Right cardiac atrium (tissue), 5 donors: ENCODE measurements at places on chromosomes 11 and 22. TPM values are rescaled to one million over a fixed set of nuclear protein-coding genes. Genes with fewer than 3 reads are reported as not detected.

- no peak for DNase-seq
These were observed 6.9 kb upstream of the SYT8 start for GRCh38 chr11:1827931-1828330.

DNA sequence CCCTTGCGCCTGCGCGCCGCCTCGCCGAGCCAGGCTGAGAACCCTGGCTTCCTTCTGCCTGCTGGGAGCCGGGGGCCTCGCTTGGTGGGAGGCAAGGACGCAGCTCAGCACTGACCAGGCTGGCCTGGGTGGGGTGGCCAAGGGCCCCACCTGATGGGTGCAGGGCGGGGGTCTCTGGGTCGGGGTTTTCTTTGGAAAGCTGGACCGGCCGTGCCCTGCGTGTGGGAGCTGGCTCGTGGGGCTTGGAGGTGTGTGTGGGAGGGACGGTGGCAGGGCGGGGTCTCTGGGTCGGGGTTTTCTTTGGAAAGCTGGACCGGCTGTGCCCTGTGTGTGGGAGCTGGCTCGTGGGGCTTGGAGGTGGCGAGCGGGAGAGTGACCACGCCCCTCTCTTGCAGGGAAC lies 6.2 kb downstream of the GRAMD4 start:
- DNase-seq, result no peak

DNA sequence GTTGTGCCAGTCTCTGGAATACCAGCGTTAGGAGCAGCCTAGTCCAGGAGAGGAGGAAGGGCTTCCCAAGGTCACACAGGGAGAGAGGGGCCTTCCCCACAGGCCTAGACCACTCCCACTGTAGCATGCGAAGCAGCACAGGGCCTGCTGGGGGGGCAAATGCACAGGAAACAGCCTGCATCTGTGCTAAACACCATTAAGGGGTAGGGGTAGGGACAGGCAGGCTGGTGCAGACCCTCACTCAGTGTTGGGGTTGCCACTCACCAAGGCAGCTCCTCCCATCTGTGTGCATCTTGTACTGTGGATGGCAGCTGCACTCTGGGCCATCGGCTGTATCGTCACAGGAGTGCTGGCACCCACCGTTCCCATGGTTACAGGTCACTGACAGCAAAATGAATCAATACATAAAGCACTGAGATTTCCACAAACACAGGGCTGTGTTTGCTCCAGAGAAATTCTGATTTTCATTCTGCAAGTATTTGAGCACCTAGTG lies 24.9 kb downstream of the SCUBE2 start:
- DNase-seq, result no peak

- no peak for DNase-seq
These were observed 104.3 kb upstream of the LDLRAD3 start for GRCh38 chr11:35839368-35840161.

DNA sequence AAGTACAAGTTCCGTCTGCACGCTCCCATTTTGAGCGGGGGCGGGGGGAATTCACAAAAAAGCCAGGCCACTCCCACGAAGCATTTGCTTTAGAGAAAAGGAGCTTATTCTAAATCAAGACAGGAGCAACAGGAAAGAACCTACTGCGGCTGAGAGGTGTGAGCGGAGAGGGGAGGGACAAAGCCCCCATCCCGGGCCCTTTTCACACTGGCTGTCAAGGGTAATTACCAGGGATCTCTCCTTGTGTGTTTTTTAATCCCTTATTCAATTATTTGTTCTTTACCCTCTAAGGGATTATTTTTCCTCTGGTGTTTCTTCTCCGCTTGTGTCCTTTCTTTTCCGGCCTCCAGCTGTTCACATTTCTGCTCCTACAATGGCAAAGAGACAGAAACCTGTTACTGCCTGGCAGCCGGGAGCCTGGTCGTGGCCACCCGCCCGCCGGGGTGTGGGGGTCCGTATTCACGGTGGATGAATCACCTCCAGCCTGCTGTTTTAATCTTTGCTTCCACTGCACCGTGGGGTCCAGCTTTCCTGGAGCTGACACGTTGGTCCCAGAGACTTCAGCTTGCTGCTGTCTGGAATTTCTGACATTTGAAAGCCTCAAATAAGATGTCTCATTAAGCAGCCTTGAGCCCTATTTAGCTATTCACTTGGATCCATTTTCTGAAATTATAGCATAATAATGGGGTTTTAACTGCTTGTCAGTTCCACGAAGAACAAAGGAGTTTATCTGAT lies 61.4 kb upstream of the FADD start:
- DNase-seq, result no peak

DNA sequence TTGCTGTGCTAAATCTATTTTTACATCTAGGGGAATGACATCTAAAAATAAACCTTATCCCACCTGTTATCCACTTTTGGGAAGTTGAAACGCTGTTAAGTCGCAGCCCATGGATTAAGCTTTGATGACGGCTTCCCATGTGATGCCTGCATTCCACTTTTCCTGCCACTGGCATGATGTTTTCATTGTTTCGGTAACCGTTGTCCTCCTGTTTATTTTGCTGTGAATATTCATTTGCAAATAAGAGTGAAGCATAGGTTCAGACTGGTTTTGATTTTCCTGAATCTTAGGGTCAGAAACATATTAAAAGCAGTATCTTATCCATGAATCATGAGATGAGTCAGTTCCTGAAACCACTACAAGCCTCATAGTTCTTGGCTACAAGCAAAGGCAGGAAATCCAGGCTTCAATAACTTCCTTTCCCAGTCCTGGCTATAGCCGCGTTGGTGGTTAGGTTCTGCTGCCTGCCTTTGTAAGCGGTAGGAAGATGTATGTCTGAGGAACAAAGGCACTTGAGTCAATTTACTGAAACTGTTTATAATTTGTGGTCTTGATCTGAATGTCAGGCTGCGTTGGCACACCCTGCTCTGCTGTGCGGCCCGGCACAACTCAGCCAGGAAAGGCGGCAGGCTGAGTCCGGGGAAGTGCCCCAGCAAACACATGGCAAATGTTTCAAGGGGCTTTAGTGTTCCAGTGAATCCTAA lies 19.4 kb downstream of the TEAD1 start:
- peak; percentile 65 for DNase-seq

DNA sequence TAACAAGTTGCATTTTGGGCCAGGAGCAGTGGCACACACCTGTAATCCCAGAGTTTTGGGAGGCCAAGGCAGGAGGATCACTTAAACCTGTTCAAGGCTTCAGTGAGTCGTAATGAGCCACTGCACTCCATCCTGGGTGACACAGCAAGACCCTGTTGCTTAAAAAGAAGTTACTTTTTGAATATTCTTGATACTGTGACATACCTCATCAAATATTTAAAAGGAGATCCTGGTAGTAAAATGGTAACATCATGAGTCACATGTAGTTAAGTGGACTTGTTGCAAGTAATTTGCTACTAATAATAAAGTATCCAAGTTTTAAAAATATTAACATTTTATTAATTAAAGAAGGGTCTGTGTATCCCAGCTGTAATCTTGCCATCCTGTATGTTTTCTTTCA lies 18.3 kb downstream of the HMGXB4 start:
- no peak for DNase-seq

- DNase-seq, result no peak
These were observed 17.1 kb downstream of the MUC6 start for GRCh38 chr11:1019321-1019910.

DNA sequence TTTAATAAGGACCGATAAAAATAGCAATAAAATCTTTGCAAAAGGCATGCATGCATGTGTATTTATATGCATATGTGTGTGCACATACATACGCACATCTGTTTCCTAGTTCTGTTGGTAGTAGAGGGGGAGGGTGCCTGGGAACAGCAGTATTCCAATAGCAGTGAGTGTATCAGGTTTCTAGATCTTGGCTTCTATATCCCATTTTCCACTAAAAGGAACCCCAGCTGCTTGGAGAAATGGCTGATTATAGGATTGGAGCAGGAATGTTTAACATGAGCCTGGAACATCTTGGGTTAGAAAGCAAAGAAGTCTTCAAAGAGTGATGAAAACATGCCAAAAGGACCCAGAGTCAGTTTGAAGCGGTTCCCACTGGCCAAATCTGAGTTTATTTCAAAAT lies 21.0 kb downstream of the TNRC6B start:
- no peak for DNase-seq

Gene PHOX2A
- not detected for total RNA-seq

DNA sequence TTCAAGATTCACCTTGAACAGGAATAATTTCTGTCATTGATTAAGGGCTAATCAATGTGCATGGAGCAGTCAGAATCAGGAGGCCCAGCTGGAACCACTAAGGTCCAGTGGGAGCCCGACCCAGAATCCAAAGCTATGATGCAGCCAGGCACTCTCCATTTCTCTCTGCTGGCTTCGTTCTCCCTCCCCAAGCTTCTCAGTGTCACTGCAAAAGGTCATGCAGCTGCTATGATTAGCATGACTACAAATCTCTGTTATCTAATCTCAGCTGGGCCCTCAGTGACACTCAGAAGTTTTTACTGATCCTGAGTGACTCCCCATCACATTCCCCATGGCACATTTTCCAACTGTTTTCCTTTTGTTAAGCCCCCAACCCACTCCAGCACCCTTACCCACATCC lies 31.1 kb upstream of the PRSS23 start:
- DNase-seq, result no peak

DNA sequence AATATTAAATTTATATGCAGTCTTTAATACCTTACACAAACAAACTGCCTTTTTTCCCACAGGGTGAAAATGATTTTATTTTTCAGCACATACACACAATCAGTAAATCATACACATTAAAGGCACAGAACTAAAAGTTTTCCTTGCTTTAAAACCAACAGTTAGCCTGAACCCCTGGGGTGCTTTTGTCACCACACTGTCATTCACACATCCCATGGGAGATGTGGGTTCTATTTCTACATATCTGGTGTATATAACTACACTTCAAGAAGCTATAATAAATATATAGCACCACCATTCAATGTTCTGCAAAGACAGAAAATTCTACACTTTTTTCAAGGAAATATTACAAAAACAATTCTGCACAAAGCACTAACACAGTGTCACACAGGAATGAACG lies 197.0 kb downstream of the GUCY1A2 start:
- no peak for DNase-seq

Gene IFITM10
- total RNA-seq, result 0.61 TPM

Gene PHF21A
- 50.5 TPM for total RNA-seq

GRCh38 chr11:2122222-2122906 lies 16.8 kb downstream of the IGF2 start:
- DNase-seq, result peak; percentile 45

DNA sequence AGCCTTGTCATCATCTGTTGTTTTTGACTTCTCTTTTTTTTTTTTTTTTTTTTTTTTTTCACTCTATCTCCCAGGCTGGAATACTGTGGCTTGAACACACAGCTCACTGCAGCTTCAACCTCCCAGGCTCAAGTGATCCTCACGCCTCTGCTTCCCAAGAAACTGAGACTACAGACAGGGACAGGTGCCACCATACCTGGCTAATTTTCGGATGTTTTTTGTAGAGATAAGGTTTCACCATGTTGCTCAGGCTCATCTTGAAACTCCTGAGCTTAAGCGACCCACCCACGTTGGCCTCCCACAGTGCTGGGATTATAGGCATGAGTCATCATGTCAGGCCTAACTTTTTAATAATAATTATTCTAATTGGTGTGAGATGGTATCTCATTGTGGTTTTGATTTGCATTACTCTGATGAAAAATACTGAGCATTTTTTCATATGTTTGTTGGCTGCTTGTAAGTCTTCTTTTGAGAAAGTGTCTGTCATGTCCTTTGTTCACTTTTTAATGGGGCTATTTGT lies 51.3 kb upstream of the OR9G4 start:
- DNase-seq, result no peak

GRCh38 chr11:120521176-120521575 lies 9.6 kb downstream of the GRIK4 start:
- DNase-seq, result no peak

DNA sequence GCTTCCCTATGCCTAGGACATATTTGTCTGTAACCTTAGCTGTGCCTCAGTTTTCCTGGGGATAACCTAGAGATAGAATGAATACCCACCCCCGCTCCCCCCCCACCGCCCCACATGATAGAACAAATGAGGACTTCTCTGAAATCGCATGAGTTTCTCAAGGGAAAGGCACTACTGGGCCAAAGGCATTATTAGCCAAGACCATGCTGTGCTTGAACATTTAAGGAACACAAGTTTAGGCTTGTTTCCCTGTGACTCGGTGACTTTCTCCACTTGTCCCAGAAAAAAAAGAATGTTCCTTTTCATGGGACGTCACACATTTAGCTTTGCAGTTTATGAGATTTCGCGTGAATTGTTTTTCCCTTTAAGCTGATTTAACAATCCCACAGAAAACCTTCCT lies 51.4 kb upstream of the CRTAM start:
- no peak for DNase-seq

DNA sequence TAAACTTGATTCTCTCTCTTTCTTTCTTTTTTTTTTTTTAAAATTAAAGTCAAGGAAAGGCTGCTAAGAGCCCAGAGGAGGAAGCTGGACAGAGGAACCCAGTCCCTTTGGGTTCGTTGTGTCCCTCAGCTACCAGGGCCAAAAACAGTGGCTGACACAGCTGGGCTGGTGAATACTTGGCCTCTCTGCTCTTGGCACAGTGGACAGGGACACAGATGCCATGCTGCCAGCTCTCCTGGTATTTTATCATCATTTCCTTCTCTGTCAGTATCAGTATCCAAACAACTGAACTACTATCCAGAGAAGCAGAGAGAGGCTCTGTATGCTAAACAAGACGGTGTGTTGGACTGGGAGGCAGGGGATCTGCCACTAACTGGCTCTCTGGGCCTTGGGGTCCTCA lies 123.7 kb upstream of the CCDC90B start:
- DNase-seq, result no peak

- peak; percentile 71 for DNase-seq
These were observed 26.3 kb upstream of the GNB1L start for GRCh38 chr22:19880786-19881569.

- peak; percentile 38 for DNase-seq
These were observed 41.7 kb downstream of the TEAD1 start for GRCh38 chr11:12715941-12716340.

- no peak for DNase-seq
These were observed 118.8 kb upstream of the BLID start for GRCh38 chr11:122234780-122235179.

- DNase-seq, result no peak
These were observed 27.2 kb downstream of the SIK2 start for GRCh38 chr11:111629499-111629898.

Gene PLEKHB1
- 31.5 TPM for total RNA-seq

- DNase-seq, result no peak
These were observed 16.3 kb downstream of the NECTIN1 start for GRCh38 chr11:119712459-119713358.

DNA sequence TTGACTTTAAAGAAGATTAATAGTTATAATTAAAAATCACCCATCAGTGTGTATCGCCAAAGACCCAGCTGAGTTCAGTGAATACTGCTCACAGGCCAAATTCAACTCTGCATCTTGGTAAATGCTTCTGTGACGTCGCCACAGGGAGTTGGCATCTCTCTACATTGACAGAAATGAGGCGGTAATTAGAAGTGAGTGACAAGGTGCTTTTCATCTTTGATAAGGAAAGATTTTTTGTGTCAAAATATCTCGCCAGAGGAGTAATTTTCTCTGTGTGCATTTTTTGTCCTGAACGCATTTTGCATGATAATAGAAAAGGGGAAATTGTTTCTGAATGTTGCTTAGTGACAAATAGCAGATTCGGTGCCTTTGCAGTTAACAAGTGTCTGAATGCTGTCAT lies 345.8 kb downstream of the CNTN5 start:
- no peak for DNase-seq
